GOT3 (cell line): ENCODE measurements at places on chromosomes 7 and 10.

GRCh38 chr10:52752801-52753445 lies 19.7 kb downstream of the MBL2 start:
- DNase-seq: no peak

DNA sequence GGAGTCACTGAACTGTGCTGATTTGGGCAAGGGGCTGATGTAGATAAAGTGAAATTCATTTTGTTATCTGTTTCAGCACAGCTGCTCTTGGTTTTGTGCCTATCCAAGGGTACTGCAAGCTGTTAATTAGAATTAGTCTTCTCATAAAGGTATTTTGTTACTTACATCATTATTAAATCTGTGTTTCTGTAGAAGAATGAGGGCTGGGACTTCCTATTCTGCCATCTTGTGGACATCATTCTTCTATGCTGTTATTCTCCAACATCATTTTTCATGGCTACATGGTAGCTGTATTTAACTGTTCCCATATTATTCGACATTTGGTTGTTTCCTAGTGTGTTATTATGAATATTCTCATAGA lies 76.2 kb upstream of the CCDC71L start:
- no peak for DNase-seq

GRCh38 chr10:98568551-98568950 lies 121.8 kb upstream of the HPS1 start:
- DNase-seq: no peak

GRCh38 chr10:97494863-97495506 lies 3.2 kb downstream of the MMS19 start:
- no peak for DNase-seq

DNA sequence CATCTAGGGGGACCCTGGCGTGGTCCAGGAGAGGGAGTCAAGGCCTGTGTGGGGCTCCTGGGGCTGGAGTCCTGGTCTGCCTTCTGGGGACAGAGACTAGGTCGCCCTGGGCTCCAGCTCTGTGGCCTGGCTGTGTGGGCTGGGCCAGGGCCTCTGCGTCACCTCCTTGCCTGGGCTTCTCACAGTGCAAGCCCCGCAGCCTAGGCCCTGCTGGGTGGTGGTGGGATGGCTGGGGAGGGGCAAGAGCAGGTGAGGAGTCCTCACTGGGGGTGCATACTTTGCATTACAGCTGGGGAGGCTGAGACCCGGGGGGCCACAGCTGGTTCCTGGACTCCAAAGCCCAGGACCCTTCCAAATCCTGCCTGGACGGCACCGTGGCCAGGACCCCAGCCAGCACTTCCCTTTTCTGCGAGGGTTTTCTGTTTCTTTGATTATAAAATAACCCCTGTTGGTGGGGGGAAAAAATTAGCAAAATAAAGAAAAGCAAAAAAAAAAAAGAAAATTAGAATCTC lies 23.5 kb downstream of the PWWP2B start:
- no peak for DNase-seq

DNA sequence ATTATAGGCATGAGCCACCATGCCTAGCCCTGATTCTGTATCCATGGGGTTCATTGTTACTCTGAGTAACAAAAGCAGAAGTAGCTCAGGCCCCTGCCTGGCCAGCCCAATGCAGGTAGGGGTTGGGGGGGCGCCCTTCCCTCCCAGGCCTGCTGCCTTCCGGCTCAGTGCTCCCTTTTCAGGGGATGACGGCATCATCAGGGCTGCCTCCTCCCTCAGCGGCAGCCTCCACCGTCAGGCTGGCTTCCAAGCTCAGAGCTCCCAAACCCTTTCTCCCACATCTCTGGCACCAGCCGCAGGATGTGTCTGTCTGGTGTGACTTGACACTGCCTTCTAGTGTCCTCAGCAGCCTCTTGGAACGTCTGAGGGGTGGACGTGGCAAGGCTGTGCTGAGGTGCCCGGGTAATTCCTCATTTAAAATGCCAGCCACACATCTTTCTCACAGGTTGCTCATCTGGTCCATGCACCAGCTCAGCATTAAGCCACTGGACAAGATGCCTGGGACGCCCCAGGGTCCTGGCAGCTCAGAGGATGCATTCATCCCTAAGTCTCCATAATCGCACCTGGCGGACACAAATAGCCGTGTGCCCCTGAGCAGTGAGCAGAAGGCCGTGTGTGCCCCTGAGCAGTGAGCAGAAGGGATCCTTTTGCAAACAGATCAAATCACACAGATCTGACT lies 38.2 kb downstream of the PAPOLB start:
- DNase-seq: no peak

GRCh38 chr7:39971924-39972323 lies 21.9 kb downstream of the CDK13 start:
- no peak for DNase-seq

- DNase-seq: no peak
These were observed 81.8 kb downstream of the PAX2 start for GRCh38 chr10:100826983-100827818.

GRCh38 chr10:71262027-71262426 lies 49.7 kb downstream of the UNC5B start:
- DNase-seq: no peak

- DNase-seq: no peak
These were observed 36.7 kb upstream of the EFCAB10 start for GRCh38 chr7:105618016-105618296.

GRCh38 chr7:137976696-137977095 lies 25.2 kb downstream of the CREB3L2 start:
- DNase-seq: no peak

DNA sequence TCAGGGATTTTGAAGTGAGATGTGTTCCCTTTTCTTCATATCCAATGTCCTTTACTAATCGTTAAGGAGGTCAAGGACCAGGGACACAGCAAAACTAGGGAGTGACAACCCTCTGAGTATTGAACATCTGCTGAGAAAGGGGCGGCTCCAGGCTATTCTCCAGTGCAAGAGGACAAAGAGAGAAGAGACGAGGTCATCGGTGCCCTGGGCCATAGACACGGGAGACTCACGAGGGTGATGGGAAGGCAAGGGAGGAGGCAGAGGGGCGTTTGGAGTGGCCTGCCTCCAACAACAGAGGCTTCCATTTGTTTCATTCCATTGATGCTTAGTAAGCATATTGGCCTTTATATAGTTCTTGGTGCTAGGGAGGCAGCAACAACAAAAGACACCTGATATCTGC lies 268.4 kb downstream of the CXCL12 start:
- no peak for DNase-seq

GRCh38 chr10:16975188-16975587 lies 154.4 kb downstream of the CUBN start:
- no peak for DNase-seq

DNA sequence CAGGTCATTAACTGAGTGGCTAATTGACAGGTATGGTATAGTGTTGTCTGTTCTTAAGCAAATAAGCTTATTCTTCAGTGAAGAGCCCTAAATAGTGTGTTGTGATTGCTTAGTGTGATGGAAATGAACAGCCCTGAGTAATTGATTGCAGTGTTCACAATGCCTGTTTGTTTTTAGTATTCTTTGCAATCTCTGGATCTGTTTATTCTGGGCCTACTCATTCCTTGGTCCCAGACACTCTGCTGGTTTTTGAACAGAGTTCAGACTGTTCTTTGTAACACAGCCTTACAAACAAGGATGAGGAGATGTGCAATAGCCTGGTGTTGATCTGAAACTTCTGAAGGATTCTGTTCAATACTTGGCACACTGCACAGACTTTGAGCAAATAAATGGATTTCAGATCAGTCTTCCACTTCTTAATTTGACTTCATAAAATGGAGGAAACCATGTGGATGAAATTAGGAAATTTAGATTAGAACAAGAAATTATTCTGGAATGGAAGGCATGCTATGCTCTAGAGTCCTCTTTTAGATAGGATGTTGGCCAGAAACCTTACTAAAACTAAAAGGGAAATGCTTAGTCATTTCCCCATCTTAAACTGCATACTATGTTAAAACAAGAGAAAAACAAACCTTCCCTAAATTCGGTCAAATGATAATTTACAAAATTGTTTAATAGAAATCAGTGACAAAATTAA lies 444.2 kb upstream of the SEMA3D start:
- DNase-seq: no peak

DNA sequence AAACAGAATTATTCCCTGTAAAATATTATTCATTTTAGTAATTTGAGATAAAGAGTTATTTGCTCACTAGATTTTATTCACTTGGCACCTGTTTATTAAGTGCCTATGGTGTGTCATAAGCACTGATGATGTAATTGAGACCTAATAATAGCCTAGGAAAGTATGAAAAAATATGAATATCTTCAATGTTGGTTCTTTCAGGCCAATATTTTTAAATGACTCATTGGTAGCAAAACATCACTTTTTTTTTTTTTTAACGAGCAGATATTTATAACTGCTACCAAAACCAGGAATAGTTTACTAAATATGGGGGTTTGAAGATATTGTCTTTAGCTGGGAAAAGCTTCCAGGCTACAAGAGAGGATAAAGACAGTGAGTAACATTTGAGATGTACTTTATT lies 228.0 kb downstream of the PRKG1 start:
- DNase-seq: no peak

- DNase-seq: no peak
These were observed 180.0 kb downstream of the FGFR2 start for GRCh38 chr10:121418126-121418777.

DNA sequence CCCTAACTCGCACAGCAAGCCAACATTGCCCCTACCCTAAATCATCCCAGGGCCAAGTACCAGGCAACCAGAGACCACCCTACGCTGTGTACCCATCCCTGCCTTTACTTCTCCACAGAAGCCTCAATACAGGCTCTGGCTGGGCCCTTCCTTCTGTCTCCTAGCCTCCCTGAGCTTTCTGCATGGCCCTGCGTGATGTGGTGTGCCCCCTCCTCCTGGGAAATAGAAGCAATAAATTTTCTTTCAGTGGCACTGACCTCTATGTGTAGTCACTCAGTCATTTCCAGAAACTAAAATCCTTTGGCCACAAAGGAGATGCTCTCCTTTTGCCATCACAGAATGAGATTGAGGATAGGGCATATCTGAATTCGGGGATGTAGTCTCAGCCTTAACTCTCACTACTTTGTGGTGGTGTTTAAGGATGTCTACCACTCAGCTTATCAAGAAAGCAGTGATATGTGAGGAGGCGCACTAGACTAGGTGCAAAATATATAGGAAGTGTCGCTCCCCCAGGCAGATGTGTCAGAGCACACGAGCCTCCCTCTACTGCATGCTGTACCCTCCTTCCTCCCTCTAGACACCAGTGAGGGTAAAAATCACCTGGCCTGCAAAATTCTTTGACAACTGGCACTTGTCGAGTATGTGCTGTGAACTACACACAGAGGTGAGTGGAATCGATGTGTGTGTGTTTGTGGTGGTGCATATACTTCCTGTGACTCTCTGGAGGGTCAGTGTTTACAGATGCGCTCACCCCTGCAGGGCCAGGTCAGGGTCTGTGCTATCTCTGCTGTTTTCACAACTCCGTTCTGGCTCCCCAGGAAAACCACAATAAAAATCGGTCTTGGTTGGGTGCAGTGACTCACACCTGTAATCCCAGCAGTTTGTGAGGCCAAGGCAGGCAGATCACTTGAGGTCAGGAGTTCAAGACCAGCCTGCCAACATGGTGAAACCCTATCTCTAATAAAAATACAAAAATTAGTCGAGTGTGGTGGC lies 825.9 kb upstream of the IGFBP3 start:
- no peak for DNase-seq

DNA sequence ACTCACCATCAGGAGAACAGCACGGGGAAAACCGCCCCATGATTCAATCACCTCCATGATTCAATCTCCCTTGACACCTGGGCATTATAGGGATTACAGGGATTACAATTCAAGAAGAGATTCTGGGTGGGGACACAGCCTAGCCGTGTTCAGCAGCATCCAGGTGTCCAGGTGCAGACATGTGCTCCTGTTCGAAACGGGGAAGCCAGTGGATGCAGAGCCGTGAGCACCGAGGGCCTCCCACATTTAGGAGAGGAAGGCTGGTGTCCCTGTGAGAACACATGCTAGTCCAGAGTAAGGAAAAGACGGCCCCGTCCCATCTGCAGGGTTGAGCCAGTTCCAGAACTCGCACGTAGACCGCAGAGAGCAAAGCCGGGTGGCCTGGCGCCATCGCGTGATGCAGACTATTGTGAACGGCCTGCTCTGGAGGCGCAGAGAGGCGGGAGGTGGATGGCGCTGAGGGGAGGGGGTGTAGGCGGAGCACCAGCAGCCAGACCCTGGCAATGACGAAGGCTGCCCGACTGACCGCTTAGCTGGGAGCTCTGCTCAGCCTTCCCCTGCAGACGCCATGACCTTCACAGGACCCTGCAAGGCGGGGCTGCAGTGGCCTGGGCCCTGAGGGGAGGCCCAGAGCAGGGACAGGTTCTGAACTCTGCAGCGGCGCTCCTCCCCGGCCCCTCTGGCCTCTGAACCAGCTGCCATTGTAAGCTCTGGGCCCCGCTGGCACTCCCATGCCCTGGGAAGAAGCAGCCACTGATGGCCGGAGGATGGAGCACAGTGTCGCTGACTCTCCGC lies 141.6 kb upstream of the TCERG1L start:
- no peak for DNase-seq

DNA sequence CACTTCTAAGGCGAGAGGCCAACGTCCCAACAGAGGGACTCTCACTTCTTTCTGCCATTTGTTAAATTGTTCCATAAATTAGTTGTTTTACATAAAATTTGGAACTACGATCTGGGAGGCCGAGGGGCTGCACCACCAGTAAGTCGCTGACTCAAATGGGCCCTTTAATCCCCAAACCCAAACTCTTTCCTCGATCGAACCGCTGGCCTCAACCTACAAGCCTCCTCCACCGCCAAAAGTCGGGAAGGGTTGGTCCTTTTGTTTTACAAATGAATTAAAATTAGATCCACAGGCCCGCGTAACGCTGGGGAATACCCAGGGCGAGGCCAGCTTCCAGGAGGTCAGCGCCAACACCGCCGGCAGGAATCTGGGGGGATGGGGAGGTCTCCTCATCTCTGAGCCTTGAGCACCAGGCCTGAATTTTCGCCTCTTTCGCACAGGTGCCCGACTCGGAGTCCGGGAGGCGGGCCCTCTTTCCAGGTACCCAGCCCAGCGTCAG lies 1.2 kb upstream of the FOXI2 start:
- no peak for DNase-seq

DNA sequence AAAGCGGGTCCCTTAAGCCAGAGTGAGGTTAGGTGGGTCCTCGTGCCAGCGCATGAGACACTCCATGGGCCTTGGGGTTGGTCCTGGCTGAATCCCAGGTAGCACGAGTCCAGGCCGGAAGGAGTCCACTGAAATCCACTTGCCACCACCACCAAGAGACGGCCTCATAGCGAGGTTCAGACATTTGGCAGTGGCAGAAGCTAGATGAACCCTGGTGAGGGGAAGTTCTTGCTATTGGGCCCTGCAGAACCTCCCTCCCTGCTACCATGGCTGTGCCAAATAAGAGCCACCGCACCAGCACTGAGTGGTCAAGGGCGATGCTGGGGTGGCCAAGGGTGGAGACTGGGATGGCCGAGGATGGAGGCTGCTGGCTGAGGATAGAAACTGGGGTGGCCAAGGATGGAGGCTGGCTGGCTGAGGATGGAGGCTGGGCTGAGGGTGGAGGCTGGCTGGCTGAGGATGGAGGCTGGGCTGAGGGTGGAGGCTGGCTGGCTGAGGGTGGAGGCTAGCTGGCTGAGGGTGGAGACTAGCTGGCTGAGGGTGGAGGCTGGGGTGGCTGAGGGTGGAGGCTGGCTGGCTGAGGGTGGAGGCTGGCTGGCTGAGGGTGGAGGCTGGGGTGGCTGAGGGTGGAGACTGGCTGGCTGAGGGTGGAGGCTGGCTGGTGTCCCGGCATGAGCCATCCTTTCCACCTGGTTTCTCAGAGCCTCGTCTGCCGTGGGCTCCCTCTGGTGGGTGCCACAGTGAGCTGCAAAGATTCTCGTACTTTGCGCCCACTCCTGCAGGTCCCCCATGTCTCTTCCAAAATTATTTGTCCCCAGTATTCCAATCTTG lies 88.2 kb downstream of the ELFN1 start:
- DNase-seq: no peak
